CD8-positive, alpha-beta memory T cell (primary cell): ENCODE measurements at places on chromosomes 7 and 10. TPM values are rescaled to one million over a fixed set of nuclear protein-coding genes. Genes with fewer than 3 reads are reported as not detected.

GRCh38 chr10:90872648-90873020, 860 bp downstream of the RPP30 start:
- H3K27ac ChIP-seq: peak overlapping the region; percentile 34
- peak overlapping the region; percentile 81 for H3K4me3 ChIP-seq
- no peaks in the 10 kb centered on the region for H3K27me3 ChIP-seq

DNA sequence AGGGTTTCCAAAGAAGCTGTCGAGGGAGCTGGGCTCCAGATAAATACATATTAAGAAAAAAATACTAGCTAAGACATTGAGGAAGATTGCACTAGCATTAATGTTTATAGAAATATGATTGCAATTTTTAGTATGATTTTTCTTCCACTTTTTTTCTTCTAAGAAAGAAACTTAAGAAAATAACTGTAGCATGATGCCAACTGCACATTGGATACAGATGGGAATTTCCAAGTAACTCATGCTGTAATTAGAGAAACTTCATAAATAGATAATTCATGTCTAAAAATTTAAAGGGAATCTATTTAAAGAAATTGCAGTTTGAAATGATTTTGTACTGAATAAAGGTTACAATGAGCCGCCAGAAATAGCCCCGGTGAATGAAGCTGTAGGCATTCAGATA, 119.4 kb downstream of the POLR1F start:
- H3K4me1 ChIP-seq: no peaks in the 10 kb centered on the region
- no peak overlapping the region for H3K4me3 ChIP-seq
- no peak overlapping the region for H3K27ac ChIP-seq
- DNase-seq: no peak
- no peaks in the 10 kb centered on the region for H3K36me3 ChIP-seq
- H3K27me3 ChIP-seq: no peaks in the 10 kb centered on the region

Gene VPS41
- 66.9 TPM for total RNA-seq

Gene TFEC
- total RNA-seq: 0.39 TPM

DNA sequence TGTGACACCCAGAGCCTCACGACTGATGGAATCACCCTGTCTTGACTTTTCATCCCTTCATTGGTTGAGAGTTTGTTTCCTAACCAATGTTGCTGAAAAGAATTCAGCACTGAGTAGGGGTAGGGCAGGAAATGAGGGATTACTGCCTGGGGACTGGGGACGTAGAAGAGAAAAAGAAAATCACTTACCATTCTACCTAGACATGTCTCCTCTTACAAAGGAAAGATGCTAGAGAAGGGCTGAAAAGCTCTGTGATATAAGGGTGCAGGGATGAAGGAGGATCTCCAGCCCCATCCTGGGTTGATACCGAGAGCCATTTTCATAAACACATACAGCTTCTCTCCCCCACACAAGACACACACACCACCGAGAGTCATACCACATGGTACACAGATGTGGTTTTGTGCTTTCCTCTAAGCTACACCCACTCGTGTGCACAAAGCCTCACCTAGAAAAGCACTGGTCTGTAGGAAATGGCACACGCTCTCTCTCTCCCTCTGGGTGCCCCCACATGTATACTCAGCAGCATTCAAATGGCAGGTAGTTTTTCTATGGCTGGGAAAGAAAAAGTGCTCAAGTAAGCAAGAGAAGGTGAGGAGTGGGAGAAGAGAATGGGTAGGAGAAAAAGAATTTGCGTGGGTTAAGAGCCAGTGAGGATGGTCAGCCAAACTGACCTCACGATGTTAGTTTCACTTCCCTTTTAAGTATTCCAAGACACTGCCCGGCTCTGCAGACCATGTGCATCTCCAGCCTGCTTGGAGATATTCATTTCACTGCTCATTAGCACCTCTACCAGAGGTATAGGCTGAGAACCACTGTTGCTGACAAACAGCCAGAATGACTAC, 85.8 kb downstream of the CALD1 start:
- no peak overlapping the region for H3K27ac ChIP-seq
- no peak for DNase-seq
- peaks cover 10% of the 10 kb centered on the region for H3K4me1 ChIP-seq
- H3K36me3 ChIP-seq: no peaks in the 10 kb centered on the region

Gene IFIT2
- 1.5 TPM for total RNA-seq

Gene DNAJC30
- total RNA-seq: 10.9 TPM
